Kidney tubule cell (primary cell): ENCODE measurements at places on chromosomes 3 and 15.

- DNase-seq: no peak
Observed at GRCh38 chr3:109921509-109921908, 584.2 kb upstream of the DPPA4 start.

- no peak for DNase-seq
Observed at GRCh38 chr3:66336333-66336766, 115.5 kb downstream of the SLC25A26 start.

DNA sequence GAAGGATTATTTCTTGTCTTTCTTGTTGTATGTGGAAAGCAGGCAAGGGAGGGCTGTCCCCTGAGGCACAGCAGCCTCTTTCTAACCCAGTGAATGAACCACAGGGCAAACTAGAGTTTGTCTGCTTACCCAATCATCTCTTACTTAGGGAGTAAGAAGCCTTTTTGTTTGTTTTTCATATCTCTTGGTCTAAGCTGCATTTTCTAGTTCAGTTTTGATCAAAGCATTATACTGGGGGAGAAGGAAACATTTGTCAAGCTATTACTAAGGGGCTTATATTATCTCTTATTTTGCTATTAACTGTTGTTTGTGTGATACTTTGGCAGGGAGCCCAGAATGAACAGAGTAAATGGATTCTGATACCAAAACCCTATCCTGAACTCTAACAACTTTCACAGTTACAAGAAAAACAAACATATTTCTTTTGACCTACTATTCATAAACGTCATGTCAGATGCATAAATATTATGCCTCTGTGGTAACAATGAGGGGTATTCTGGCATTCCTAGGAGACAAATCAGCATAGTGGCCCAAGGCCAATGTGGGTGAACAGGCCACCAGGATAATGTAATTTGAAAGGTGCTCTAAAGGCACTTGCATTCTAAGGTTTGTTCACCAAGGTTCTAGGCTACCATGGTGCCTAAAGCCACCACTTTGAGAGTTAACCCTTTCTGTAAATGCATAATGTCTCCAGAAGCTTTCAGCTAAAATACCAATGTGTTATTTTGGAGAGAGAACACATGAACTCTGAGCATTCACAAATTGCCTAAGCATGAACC is 271.6 kb upstream of the ZPLD1 start:
- DNase-seq: peak; percentile 95

GRCh38 chr15:44861917-44862316 is 94.6 kb upstream of the TERB2 start:
- DNase-seq: no peak

GRCh38 chr15:65767895-65768294 is 24.2 kb downstream of the DENND4A start:
- DNase-seq: no peak

- DNase-seq: no peak
Observed at GRCh38 chr3:150527464-150528255, 18.6 kb downstream of the SERP1 start.

DNA sequence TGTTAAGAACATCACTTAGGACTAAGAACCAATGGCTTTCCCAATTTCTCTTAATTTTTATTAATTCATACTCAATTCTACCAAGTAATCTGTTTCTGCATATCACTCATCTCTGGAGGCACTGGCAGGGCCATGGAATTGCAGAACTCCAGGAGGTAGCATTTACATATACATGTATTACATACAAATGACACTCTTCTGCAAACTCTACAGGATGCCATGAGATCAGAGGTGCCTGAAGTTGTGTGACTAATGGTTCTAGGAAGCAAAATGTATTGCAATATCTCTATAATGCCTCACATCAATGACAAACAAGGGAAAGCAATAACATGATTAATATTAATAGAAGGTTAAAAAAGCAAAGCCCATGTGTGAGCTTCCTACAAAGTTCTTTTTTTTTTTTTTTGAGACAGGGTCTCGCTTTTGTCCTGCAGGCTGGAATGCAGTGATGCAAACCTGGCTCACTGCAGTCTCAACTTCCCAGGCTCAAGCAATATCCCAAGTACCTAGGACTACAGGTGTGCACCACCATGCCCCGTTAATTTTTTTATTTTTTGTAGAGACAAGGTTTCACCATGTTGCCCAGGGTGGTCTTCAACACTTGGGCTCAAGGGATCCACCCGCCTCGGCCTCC is 33.0 kb downstream of the DENND6A start:
- no peak for DNase-seq

DNA sequence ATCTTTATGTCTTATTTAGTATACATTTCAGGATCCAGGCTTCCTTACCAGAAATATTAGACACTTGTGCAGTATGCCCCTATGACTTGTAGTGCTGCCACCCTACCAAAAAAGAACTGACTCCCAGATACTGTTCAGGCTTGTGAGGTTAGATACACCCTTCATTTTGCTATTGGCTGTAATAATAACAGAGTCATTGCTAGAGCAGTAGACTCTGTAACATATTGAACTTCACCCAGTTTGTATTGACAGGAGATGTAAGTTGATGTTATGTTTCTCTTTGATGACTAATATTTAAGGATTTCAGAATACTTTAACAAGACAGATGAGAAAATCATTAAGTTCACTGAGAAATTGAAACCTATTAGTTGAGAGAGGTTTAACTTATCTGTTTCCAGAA is 32.9 kb downstream of the RNF111 start:
- peak; percentile 8 for DNase-seq

DNA sequence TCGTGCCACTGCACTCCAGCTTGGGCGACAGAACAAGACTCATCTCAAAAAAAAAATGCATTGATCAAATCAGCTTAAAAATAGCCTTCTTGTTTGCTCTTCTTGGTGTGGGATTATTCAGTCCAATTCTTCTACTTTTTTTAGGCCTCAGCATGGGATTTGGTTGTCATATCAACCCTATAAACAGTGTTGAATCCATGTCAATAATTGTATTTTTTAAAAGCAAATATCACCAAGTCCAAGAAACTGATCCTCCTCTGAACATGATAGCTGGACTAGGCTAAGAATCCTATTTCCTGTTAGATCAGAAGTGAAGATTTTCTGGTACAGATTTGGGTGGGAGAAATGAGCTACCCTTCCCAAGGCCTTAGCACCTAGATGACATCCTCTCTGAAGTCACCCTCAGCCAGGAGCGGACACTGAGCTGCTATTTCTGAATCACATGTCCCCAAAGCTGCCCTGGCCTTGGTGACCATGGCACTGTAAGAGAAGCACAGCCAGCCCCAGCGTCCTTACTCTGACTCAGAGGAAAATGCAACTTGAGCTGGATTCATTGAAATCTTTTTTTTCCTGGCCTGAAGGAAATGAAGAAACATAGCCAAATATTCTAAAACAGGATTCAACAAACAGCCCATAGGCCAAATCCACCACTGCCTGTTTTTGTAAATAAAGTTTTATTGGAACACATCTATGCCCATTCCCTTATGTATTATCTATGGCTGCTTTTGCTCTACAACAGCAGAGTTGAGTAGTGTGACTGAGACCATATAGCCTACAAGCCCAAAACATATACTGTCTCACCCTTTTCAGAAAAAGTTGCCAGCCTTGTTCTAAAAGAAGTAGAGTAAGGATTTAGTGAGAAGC is 215.9 kb upstream of the CTDSPL start:
- DNase-seq: no peak

GRCh38 chr15:65893060-65893459 is 23.8 kb downstream of the RAB11A start:
- DNase-seq: no peak

DNA sequence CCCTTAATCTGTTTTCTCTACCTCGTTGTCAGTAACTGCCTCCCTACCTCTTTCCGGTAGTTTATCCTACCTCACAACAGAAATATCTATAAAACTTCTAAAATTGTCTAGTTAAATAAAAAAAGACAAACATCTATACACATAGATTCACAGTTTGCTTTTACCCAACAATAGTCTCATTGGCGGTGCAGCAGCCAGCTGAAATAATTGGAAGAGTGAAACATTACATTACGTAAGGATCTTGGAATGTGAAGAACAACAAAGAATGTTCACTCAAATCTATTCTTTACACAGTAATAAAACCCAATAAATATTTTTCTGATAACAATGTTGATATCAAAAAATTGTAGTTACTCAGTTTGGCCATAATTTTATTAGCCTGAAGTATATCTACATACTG is 115.5 kb upstream of the ARPP21 start:
- DNase-seq: peak; percentile 58

DNA sequence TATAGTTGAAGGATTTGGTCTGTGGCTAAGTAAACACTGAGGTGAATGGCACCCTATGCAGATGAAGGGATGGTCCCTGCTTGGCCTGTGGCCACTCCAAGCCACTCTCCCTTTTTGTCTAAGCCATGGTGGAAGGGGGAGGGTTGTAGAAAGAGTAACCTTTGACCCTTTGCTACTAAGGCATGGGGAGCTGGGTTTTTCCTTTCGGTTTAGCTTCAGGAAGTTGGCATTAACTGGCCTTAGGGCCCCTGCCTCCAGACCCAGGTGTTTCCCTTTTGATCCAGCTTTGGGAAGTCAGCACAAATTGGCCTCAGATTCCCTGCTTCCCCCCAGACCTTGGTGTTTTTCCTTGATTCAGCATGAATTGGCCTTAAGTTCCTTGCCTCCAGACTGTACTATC is 49.5 kb downstream of the EFCAB12 start:
- DNase-seq: no peak

- DNase-seq: no peak
Observed at GRCh38 chr3:24850245-24850644, 355.6 kb upstream of the THRB start.

GRCh38 chr15:33844186-33844585 is 124.1 kb upstream of the CHRM5 start:
- DNase-seq: no peak

GRCh38 chr15:58401276-58401675 is 30.5 kb upstream of the LIPC start:
- DNase-seq: no peak

DNA sequence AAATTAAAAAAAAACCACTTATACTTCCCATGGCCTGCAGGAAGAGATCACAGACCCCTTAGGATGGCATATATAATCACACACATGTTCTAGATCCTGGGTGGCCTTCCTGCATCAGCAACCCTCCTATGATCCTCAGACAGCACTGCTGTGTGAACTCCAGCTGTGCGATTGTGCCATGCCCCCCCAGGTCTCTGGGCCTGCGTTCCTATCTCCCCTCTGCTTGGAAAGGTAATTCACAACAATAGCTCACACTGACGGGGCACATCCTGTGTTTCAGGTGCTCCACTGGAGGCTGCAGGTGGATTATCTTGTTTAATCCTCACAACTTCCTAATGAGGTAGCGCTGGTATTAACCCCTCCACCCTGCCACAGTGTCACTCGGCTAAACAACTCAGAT is 71.2 kb upstream of the GLCE start:
- no peak for DNase-seq

GRCh38 chr3:107153981-107154380 is 223.3 kb upstream of the CCDC54 start:
- no peak for DNase-seq

- peak; percentile 89 for DNase-seq
Observed at GRCh38 chr15:68256675-68257450, 20.7 kb upstream of the FEM1B start.

DNA sequence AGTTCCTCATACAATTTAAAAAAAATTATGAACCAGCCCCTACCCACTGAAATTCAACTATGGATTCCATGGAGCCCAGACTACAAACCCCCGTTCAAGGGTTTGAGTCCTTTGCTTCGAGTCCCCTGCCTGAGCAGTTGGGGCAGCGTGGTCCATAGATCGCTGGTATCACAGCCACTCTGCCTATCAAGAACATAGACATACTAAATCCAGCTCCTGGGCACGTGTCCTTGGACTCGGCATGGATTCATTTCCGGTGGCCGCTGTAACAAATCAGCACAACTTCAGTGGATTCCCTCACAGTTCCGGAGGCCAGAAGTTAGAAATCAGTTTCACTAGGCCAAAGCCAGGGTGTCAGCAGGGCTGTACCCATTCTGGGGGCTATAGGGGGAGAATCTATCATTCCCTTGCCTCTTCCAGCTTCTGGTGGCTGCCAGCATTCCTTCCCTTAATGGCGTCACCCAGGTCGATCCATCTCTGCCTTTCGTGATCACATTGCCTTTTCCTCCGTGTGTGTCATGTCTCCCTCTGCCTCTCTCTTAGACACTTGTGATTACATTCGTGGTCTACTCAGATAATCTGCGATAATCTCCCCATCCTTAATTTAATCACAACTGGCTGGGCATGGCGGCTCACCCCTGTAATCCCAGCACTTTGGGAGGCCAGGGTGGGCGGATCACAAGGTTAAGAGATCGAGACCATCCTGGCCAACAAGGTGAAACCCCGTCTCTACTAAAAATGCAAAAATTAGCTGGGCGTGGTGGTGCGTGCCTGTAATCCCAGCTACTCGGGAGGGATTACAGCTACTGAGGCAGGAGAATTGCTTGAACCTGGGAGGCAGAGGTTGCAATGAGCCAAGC is 4.6 kb upstream of the TMEM44 start:
- no peak for DNase-seq

DNA sequence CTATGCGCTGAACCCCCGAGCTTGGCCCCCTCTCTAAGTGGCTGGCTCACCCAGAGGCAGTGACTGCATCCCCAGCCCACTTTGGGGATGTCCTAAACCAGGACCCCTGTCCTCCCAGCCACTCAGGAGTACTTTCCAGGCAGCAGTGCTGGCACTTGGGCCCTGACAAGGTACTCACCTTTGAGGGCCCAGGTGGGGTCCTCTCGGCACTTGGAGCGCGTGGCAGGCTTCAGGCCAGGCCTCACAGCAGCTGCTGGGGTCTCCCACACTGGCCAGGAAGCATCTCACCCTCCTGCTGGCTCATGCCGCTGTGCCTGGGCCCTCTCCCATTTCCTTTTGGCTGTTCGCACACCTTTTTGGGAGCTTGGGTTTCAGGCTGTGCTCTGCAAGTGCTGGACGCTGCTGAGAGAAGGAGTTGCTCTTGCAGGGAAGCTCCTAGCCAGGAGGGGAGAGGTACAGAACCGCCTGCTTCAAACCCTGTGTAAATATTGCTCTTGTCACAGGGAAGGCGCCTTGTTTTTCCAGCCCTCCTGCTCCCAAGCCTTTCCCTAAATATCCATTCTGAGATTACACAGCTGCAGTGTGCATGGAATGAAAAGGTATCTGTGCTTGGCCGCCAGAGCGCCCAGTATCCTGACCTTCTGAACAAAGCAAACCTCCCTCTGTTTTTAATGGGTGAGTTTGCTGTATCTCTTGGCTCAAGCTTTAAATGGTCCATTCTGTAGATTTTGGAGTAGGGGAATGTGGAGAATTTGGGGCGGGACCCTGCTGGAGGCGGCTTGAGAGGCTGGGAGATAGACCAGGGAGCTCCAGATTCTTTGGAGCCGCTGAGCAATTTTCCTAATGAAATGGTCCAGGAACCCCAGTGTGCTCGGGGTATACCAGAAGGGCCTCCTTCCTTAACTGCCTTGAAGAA is 45.6 kb downstream of the DNASE1L3 start:
- no peak for DNase-seq

GRCh38 chr15:54836052-54836795 is 360.5 kb downstream of the RSL24D1 start:
- DNase-seq: no peak

DNA sequence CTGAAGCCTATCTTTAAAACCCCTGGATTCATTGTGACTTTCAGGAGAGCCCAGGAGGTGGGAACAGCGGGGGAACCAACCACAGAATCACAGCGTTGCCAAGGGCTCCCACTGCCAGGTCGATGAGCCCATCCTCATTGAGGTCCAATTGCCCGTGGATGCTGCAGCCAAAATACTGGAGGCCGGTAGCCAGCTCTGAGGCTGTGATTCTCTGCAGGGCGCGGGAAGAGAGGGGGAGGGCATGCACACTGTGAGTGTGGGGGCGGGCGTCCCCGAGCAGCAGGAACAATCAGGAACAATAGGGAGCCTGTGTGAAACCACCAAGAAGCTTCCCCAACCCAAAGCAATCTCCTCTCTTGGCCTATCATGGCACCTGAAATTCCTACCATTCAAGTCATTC is 53.4 kb downstream of the FEM1B start:
- no peak for DNase-seq
